DMS79 treated with DMSO at 0.1 percent for 48 hours (cell line): ENCODE measurements at places on chromosomes 1 and 21.

DNA sequence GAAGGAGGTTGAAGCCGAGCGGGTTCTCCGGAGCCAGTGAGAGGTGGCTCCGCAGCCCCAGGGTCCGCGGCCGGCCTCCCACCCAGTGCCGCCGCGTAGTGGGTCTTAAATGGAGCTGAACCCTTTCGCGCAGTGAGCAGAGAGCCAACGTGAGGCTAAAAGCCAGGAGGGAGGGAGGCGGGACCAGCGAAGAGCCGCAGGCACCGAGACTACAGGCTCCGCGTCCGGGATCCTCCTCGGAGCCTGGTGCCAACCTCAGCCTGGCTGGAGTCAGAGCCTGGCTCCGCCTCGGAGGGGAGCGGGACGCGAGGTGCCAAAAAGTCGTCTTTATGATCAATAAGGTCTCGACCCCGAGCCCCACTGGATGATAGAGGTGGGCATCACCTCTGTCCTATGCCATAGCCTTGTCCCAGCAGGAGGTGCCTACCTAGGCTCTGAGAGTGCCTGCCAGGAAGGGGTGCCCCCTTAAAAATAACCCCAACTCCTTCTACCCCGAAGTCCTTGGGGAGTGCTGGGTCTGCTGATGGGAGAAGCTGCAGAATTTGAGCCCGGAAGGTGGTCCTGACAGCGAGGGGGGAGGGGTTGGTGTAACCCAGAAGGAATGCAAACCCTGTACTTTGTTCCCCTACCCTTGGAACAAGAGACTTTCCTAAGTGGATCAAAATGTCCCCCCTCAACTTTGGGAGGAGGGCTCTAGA, 1.6 kb downstream of the IGSF21 start:
- peak; percentile 68 for DNase-seq

GRCh38 chr1:227897704-227898438, 49.9 kb downstream of the WNT9A start:
- no peak for DNase-seq

DNA sequence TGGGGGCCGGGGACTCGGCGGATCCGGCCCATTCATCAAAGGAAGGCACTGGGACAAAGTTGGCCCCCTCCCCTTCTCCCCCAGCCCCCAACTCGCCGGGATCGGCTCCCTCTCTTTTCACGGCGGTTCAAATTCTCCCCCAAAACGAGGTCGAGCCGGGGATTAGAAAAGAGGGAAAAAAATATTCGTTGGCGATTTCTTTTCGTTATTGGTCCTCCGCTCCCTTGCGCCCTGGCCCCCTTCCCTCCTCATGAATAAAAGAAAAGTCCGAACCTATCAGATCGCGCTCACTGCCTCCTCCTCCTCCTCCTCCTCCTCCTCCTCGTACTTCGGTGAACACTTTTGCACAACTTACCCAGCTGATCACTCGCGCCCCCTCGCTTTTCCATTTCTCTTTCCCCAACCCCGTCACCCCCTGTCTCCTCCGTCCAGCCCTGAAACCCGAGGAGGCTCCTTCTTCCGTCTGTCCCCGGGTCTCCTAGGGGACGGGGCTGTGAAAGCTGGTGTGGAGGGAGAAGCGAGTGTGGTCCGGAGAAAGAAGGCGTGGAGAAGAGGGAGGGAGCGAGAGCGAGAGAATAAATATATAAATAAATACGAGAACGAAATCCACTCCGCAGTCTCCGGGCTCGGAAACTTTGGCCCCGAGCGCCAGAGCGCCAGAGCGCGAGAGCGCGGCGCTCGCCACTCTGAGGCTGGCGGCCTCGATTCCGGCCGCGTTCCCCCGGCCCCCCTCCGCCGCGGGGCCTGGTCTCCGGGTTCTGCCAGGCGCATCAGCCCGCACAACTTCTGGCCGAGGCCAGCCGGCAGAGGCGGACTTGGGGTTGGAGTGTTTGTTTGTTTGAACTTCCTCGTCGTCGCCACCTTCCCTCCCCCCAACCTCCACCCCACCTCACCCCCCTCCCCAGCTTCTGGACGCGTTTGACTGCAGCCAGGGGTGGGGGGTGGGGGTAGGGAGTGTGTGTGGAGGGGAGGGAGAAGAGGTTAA, at the start of gene PAX7:
Gene PAX7 (plus strand): TSS at position 336 of the 985 bp plus-strand sequence. CDS start 758 bp downstream, outside the sequence.
- no peak for DNase-seq

- DNase-seq = no peak
Observed at GRCh38 chr1:15761366-15762128, 3.0 kb downstream of the FBLIM1 start.

DNA sequence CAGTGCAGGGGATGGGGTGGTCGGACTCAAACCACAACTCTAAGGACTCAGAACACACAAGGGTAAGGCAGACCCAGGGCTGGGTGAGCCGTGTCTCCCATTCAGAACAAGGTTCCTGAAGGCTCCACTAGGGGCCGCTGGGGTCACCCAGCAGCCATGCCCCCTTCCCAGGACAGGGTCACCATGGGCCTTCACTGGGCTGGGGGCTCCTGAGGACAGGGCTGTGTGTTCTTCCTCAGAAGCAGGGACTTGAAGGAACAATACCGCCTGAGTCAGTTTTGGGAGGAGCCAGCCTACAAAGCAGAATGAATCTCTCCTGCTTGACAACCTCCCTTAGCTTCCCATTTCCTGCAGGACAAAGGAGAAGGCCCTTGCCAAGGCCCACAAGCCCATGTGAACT, 15.4 kb downstream of the RIMS3 start:
- DNase-seq = no peak

DNA sequence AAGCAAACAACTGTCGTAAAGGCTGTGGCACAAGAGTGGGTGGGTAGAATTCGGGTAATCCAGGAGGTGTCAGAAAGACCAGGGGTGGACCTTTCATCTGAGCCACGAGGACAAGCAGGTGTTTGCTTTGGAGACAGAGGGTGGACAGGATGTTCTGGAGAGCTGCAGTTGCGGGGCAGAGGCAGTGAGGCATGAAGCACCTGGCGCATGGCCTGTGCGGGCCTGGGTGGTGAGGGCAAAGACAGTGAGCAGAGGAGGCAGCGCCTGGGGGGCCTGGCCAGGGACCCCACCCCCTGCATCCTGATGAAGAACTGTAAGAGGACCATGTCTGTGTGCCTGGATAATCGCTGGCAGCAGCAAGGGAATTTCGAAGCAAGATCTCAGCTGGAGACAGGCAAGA, 24.9 kb downstream of the KIF26B start:
- DNase-seq = no peak

- DNase-seq = no peak
Observed at GRCh38 chr1:227234998-227235405, 83.3 kb downstream of the CDC42BPA start.

GRCh38 chr21:37292941-37293340, 25.8 kb upstream of the VPS26C start:
- no peak for DNase-seq

- peak; percentile 42 for DNase-seq
Observed at GRCh38 chr1:2452201-2452931, 23.7 kb upstream of the PLCH2 start.

- DNase-seq = no peak
Observed at GRCh38 chr1:33302325-33302724, 18.6 kb downstream of the A3GALT2 start.

GRCh38 chr1:178580876-178581275, 68.0 kb downstream of the TEX35 start:
- DNase-seq = no peak

DNA sequence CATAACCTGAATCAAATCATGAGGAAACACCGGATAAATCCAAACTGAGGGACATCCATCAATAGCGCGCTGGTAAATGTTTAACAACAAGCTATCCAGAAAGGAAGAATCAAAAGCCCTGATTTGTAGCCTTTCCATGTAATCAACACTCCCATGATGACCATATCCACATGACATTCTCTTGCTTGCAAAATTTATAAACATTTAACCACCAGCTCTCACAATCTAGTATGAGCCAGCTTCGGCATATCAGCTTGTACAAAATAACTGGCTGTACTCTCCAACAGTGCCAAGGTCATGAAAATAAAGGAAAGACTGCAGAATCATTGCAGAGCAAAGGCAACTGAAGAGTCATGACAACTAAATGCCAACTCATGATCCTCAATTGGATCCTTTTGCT, 15.7 kb downstream of the HSD11B1 start:
- no peak for DNase-seq

DNA sequence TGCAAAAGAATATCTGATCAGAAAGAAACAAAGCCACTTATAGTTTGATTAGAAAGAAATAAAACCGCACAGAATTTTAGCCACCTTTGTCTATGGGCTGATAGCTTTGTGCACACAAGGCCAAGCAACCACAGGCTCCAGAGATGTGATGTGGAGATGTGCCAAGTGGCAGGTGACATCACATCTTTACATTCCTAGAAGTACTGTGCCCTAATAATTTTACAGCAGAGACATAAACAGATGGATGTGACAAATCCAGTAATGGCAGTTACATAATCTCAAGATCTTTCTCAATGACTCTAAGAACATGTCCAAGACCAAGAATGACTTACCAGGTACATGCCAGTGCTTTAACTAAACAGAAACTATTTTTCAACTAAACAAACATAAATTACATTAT, 159.5 kb downstream of the LTN1 start:
- DNase-seq = no peak

- no peak for DNase-seq
Observed at GRCh38 chr1:91924146-91924545, 25.1 kb upstream of the BRDT start.

- no peak for DNase-seq
Observed at GRCh38 chr1:2258122-2258681, 30.1 kb downstream of the SKI start.

GRCh38 chr1:88648706-88649105, 35.4 kb upstream of the PKN2 start:
- DNase-seq = no peak

GRCh38 chr1:109267743-109268300, 15.1 kb downstream of the PSRC1 start:
- no peak for DNase-seq

GRCh38 chr1:16135501-16135900, 20.4 kb downstream of the EPHA2 start:
- DNase-seq = no peak

DNA sequence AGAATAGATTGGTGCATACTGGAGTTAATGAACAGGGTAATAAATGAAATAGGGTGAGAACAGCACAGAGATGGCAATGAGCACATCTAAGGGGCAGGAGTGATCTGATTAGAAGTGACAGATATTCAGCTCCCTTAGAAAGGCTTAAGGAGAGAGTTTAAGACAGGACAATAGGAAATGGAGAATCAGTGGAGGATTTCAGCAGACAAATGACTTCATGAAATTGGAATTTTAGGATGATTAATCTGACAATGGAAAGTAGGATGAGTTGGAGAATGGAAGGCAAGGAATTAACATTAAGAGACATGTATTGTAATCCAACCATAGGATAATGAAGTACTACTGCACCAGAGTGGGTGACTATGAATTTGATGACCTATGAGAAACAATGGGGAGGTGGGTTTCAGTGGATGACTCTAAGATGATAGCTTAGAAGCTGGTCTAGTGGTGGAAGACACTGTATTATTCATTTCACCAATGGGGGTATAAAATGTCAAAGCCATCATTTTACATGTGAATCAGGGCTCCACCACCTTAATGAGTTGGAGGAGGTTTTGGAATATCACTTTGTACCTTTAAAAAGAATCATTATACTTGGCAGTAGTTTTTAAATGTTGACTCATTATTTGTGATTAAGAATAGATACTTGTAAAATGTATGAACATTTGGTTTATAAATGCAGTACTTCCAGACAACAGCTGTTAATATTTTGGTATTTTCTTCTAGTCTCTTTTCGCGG, 139.1 kb downstream of the PLA2G4A start:
- DNase-seq = no peak

DNA sequence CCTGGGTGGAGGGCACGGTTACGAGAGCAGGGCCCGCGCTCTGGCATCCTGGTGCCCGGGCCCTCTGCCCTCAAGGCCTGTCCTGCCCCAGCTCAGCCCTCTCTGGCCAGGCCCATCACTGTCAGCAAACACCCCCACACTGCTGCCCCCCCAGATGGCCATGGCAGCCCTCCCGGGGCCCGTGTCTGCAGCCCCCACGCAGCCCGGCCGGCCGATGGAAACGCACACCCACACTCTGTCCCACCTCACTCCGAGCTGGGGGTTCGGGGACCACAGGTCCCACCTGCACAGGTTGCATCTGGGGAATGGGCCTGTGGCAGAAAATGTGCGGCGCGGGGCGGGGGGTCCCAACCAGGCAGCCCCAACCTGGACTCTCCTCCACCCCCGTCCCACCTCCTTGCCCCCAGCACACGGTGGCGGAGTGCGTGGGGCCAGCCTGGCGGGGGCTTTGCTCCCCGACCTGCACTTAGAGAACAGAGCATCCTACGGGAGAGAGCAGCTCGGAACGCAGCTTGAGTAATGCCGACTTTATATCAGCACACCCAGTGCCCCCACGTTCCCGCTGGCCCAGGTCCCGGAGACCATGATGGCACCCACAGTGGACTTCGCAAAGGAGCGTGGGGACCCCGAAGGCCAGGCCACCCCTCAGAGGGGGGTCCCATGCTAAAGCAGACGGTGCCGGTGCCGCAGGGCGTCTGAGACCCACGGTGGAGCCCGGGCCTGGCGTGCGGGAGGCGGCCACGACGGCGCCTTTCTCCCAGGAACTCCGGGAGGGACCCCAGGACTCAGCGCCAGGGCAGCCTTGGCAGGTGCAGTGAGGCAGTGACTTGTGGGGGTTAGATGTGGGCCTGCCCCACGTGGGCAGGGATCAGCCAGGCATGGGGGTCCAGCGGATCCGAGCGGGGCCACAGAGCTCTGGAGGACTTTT, 7.5 kb upstream of the RNF223 start:
- DNase-seq = no peak

DNA sequence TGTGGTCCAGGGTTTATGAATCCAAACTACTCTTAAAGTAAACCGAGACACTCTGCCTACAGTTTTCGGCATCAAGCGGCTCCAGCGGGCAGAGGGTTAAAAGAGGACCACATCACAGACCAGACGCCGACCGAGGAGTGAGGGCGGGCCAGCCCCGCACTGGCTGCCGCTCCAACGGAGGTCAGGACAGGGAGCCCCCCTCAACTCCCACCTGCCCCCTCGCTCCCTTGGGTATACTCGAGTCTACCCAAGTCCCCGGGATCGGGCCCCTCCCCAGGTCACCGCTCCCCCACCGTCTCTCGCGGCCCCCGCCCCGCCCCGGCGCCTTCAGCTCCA, 312 bp downstream of the ARNT start:
- DNase-seq = peak; percentile 73

GRCh38 chr1:23563003-23563402, 3.7 kb upstream of the ID3 start:
- DNase-seq = peak; percentile 72

GRCh38 chr1:162878000-162878596, 17.1 kb upstream of the CCDC190 start:
- peak; percentile 3 for DNase-seq
